ENCODE measurements at places on chromosomes 6 and 20.

DNA sequence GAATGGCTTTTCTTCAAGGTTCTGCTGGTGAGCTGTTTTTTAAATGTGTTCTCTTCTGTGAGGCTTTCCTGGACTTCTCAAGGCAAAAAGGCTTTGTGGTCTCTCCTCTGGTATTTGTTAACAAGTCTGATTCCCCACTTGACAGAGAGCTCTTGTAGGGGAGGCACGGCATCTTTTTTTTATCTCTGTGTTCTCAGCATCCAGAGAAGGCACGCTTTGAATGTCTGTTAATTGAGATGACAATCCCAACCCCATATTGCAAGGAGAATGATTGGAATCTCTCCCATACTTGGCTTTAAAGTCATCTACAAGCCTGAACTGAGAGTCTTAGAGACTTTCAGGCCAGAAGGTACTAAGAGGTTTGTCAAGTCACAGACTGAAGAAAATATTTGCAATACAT lies 22.6 kb downstream of the EDN1 start:
- no peak for DNase-seq

DNA sequence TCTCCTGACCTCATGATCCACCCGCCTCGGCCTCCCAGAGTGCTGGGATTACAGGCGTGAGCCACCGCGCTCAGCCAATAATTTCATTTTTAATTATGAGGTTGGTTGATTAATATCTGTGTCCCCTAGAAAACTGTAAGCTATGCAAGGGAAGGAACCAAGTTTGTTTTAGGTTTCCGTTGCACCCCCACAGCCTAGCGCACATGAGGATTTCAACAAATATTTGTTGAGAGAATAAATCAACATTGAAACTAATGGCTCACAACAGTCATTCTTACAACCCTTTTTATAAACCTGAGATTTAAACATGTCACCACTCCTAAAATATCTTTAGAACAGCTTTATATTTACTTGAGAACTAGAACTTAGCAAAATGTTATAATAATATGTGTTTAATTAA lies 114.0 kb upstream of the CARMIL1 start:
- DNase-seq, result no peak

GRCh38 chr6:155959898-155960495 lies 504.4 kb upstream of the NOX3 start:
- no peak for DNase-seq

- DNase-seq, result peak; percentile 30
These were observed 16.9 kb upstream of the SLC22A23 start for GRCh38 chr6:3473773-3474172.

DNA sequence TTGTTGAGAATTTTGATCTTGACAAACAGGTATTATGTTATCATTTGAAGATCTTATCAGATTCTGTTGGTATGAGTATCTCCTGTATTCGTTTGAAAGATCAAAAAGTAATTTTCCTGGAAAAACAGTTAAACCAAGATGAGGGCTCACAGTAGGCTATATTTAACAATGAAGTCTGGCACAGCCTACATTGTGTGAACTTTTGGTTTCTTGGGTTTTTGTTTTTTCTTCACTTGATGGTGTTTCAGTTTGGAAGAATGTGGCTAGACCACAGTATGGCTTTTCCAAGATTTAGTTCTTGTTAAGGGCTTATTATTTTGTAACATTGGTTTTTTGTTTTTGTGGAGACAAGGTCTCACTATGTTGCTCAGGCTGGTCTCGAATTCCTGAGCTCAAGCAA lies 306.4 kb downstream of the CDKAL1 start:
- DNase-seq, result no peak

DNA sequence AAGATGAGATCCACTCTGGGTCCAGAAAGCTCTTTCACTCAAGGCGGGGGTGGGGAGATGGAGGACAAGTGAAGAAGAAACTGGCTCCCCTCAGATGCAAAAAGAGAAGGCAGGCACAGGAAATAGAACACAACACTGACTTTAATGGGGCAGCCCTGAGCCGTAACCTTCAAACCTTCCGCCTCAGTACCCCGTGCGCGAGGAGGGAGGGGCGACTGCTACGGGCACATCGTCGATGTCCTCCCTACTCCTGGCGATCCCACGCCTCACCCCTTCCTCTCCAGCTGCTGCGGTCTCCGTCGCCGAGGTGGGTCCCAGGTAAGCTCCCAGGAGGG lies 3.9 kb downstream of the SPEF1 start:
- DNase-seq, result no peak

GRCh38 chr6:7589221-7589620 lies 777 bp upstream of the SNRNP48 start:
- no peak for DNase-seq

DNA sequence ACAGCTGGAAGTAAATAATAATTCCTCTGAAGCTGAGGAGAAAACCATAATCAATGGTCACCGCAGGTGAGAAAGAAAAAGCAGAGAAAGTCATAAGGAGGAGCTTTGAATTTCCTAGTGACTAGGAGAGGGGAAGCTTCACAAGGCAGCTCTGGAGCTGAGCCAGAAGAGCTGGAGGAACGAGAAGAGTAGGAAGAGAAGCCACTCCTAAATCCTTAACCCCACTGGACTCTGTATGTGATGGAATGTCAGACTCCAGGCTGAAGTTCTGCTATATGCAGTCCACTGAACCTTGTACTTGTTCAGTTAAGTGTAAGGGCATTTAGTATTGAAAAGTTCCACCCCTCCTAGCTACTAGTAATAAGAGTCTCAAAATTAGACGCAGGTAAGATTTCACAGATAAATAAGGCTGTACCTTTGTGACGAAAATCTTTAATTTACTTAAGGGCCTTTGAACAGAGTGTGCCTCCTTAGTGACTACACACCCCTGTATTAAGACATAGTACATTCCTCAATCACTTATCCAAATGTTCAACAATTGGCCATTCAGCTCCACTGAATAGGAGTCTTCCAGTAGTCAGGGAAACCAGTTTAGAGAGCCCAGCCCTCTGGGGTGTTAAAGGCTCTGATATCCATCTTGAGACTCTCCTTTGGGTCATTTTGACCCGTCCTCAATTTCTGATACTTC lies 71.4 kb upstream of the UFL1 start:
- DNase-seq, result no peak

GRCh38 chr6:26296857-26297648 lies 67.9 kb upstream of the BTN3A2 start:
- no peak for DNase-seq

GRCh38 chr20:16553101-16553500 lies 20.1 kb downstream of the KIF16B start:
- DNase-seq, result no peak

GRCh38 chr6:167324111-167324510 lies 775 bp upstream of the TTLL2 start:
- DNase-seq, result peak; percentile 28

GRCh38 chr6:119278625-119279024 lies 70.9 kb downstream of the MAN1A1 start:
- no peak for DNase-seq
